ENCODE measurements at places on chromosomes 11 and 22.

DNA sequence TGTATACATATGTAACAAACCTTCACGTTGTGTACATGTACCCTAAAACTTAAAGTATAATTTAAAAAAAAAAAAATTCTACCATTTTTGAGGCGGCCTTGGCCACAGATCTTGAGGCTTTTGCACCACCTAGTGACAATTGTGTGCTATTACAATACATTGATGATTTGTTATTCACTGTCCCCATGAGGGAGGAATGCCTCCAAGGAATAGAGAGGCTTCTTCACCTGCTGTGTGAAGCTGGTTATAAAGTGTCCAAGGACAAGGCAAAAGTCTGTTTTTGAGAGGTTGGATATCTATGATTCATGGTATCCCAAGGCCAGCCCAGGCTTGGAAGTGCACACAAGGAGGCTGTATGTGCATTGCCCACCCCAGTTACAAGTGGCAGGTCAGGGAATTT lies 30.7 kb downstream of the SLC22A25 start:
- peak; percentile 39 for DNase-seq

- DNase-seq, result no peak
These were observed 145.7 kb upstream of the B3GAT1 start for GRCh38 chr11:134557571-134558257.

DNA sequence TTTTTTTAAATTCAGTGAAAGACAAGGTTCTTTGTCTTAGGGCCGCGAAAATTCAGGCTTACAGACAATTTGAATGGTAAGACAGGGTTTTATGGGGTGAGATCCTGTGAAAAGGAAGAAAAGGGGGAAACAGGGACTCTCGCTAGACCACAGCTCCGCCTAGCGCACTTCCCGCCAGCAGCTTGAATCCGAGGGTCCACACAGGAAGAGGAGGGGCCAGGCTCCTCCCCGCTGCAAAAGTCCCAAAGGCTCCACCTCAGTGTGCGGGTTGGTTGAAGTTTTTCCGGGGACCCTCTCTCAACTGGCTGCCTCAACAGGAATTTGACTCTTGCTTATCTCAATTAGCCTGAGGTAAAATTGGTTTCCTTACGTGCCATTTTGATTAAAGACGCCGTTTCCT lies 950.9 kb upstream of the CNTN5 start:
- no peak for DNase-seq

GRCh38 chr22:20531404-20532201 lies 24.2 kb downstream of the MED15 start:
- DNase-seq, result peak; percentile 88

DNA sequence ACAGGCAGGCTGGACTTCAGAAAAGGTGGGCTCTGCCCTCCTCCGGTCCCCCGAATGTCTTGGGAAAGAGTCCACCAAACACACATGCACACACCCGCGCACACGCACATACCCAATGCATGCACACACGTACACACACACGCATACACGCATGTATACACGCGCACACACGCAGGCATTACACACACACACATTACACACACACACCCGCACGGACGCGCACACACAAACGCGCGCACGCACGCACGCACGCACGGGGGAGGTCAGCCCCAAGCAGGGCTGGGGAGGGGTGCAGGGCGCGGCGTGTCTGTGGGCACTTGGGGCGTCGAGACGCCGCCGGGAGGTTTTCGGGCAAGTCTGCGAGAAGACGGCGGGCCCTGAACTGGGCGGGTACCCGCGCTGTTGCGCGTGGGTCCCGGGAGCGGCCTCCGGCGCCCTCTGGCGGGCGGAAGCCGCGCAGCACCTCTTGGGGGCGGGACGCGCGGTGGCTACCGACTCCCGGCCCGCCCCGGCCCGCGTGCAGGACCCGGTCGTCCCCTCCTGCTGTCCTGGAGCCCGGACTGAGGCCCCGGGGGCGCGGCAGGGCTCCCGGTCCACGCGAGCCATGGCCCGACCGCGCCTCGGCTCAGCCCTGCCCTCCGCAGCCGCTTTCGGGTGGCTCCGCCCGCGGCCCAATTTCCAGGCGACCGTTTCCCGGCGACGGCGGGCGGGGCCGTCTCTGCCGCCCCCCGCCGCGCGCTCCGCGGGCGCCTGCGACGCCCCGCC lies 3.6 kb downstream of the SEPTIN5 start:
- DNase-seq, result peak; percentile 89

- DNase-seq, result no peak
These were observed 97.3 kb downstream of the GALNT18 start for GRCh38 chr11:11524436-11525061.

- peak; percentile 57 for DNase-seq
These were observed 51.6 kb downstream of the TBC1D22A start for GRCh38 chr22:46813816-46814597.

DNA sequence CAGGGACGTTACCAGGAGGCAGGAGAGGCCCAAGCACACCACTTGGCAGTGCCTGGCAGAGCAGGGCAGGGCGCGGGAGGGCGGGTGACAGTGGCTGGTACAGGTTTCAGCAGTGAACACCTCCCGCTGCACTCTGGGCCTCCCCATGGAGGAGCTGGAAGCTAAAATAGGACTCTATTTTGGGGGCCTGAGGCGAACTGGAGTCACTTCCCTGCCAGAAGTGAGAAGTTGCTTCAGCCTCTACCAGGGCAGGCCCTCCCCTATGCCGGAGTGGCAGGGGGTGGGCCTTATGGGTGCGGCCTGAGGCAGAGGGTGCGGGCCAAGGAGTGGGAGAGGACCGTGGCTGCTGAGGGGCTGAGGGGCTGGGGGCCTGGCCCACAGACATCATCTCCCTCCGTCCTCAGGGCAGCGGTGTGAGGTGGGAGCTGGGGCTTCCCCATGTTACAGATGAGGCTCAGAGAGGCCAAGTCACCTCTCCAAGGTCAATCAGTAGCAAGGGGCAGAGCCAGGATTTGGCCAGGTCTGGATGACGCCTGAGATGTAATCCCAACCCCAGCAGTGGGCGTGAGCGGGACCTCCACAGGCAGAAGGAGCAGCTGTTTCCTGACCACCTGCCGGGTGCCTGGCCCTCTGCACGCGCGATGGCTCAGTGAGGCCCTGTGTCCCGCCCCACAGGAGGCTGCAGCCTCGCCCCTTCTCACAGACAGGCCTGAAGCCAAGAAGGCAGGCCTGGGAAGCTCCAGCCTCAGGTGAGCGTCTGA lies 39.3 kb downstream of the KCNJ4 start:
- DNase-seq, result no peak

DNA sequence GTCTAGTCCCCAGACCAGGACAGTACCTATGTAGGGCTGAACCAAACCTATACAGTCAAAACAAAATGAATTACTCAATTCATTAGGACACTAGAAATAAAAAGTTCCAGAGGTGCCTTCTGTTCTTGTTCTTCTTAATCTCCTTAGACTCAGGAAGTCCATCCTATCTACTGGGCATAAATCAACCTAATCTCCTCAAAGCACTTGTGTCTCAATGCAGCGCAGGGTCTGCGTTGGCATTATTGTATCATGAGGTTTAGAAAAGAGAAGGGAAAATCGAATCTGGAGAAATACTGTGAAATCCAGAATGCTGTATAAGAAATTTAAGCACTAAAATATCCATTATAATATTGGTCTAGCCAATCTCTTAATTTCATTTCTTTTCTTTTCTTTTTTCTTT lies 2.4 kb upstream of the OR10V1 start:
- DNase-seq, result no peak

DNA sequence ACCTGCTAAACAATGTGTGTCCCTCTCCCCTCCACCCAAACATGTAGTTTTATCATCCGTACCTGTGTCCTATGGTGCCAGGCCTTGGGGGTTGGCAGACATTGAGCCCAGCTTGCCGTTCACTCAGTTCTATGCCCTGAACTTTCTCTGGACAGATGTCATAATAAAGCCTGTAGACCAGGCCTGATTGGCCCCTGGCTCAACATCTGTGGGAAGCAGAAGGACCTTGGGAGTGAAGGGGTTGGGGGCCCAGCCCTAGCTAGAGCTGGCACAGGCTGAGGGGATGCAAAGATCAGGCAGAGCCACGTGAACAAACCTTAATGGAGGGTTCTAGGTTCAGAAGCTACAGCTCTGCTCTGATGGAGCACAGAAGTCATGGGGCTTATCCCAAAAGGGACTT lies 600.6 kb downstream of the BUD13 start:
- no peak for DNase-seq

- no peak for DNase-seq
These were observed 35.9 kb upstream of the PDE3B start for GRCh38 chr11:14607713-14608112.

- no peak for DNase-seq
These were observed 83.8 kb upstream of the MYOD1 start for GRCh38 chr11:17635551-17635938.

- no peak for DNase-seq
These were observed 792.7 kb upstream of the LUZP2 start for GRCh38 chr11:23704183-23704582.

GRCh38 chr11:1572197-1573076 lies at the start of gene DUSP8:
DUSP8 (minus strand) TSS chr11:1572271; CDS start chr11:1565826, 6,445 bp downstream.
- DNase-seq, result peak; percentile 96

GRCh38 chr22:20022978-20023613 lies 2.2 kb downstream of the TANGO2 start:
- DNase-seq, result no peak

GRCh38 chr11:109490953-109491635 lies 69.1 kb downstream of the C11orf87 start:
- DNase-seq, result peak; percentile 35

DNA sequence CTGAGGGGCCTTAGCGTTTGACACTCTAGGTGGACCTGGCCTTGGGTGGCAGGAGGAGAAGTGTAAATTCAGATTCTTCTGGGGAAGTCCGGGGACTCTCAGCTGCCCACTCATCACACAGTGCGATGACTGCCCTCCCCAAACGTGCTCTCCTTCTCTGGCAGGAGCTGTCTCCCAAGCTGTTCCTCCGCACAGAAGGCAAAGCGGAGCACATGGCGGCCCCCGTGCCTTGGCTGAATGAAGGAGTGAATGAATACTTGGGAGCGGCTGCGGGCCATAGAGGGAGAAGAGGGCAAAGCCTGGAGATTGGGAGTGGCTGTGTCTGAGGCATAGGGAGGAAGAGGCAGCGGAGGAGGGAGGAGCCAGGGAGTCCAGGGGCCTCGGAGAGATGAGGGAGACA lies 6.9 kb upstream of the NAA40 start:
- DNase-seq, result no peak

Measured in adipocyte (in vitro differentiated cells).